ENCODE measurements at places on chromosomes 7 and 10.

DNA sequence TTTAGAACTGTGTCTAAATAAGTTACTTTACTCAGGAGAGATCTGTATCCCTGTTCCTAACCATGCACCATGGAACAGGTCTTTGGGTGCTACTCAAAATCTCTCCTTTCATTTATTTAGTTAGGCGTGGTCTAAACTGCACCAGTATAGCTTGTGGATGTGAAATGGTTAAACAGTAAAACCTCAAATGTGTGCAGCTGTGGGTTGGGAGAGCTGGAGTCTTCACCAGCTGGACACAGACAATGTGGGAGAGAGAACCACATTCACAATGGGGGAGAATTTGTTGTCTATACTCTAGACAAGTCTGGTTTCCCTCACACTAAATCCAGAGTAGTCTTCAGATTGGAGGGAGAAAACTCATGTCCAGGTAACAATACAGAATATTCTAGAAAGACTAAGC lies 31.2 kb upstream of the IKZF1 start:
- no peak for DNase-seq

- no peak for DNase-seq
Measured at GRCh38 chr7:16266877-16267276, 154.5 kb downstream of the CRPPA start.

GRCh38 chr7:81005254-81005653 lies 86.4 kb upstream of the SEMA3C start:
- DNase-seq = no peak

DNA sequence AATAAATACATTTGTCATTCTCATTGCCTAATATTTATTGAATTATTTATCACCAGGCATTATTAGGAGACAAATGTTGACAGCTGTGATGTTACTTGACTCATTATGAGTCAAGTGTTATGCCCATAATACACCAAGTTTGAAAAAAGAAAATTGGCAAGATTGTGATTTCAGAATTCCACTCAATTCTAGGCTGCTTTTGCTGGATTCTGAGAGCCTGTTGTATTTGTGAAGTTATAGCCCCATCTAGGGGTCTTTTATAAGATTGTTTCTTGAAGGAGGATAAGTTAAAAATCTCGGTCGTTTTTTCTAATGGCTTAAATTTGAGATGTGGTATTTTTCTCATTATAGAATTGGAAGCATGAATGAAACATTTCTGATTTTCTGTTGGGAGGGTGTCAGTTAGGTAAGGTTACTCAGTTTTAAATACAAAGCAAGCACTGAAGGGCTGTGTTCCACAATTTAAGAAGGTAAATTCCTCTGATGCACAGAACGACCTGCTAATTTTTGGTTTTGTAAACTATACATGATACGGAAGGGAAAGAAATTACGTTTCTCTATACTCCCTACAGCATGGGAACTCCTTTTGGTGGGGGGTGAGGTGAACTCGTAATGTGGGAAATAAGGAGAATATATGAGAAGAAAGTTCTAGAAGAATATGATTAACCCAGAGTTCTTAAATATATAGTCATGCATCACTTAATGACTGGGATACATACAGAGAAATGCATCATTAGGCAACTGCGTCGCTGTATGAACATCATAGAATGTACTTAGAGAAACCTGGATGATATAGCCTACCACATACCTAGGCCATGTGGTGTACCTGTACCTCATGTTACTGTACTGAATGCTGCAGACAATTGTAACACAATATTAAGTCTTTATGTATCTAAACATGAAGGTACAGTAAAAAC lies 2.6 kb downstream of the STK31 start:
- DNase-seq = no peak

DNA sequence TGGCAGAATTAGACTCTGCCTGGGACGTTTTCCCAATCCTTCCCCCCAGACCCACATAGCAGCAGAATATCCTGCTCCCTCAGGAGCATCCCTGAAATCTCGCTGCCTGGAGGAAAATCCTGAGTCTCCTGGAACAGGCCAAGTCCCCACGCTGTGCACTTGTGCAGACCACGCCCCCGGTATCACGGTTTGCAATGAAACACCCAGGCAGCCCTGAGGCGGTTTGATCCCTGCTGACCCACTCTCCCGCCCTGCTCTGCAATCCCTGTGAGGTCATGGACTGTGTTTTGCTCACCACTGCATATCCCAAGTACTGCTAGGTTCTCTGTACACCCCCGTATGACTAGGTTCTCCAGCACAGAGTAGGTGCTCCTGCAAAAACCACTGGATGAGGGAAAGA lies 411.8 kb upstream of the MGMT start:
- no peak for DNase-seq

DNA sequence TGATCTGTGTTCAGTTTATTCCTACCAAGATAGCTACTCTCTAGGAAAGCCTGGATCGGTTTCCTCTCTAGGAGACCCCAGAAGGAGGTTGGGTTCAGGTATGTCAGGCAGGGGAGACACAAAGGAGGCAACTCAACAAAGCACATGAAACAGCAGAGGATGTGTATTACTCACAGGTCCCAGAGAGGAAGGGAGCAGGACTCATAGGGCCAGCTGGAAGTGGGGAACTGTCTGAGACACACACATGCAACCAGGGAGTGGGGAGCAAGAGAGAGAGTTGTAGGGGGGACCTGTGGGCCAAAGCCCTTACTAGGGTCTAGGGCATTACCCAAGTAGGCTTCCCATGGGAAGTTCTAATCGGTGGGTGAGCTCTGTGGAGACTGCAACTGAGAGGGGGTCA lies 10.2 kb upstream of the NRP1 start:
- no peak for DNase-seq
